ENCODE measurements at places on chromosomes 3 and 15. TPM values are rescaled to one million over a fixed set of nuclear protein-coding genes. Genes with fewer than 3 reads are reported as not detected.

DNA sequence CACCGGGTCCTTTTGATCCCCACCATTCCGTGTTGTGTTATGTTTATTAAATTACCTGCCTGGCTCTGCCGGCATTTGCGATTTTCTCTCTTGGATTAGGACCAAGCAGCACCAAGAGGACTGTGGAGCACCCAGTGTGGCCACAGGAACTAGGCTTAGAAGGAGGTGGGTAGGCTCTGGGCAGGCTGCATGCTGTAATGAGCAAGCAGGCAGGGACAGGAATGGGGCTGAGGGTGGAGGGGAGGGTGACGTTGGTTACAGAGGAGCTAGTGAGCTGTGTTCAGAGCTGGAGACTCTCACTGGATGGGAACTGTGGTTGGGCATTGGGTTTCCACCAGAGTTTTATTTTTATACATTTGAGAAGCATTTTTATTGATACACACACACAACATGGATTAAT, 7.9 kb upstream of the SCN5A start:
- DNase-seq: no peak

DCP1A gene
- total RNA-seq: 31.0 TPM

GRCh38 chr15:51200792-51201191, 106.1 kb upstream of the TNFAIP8L3 start:
- no peak for DNase-seq

DNA sequence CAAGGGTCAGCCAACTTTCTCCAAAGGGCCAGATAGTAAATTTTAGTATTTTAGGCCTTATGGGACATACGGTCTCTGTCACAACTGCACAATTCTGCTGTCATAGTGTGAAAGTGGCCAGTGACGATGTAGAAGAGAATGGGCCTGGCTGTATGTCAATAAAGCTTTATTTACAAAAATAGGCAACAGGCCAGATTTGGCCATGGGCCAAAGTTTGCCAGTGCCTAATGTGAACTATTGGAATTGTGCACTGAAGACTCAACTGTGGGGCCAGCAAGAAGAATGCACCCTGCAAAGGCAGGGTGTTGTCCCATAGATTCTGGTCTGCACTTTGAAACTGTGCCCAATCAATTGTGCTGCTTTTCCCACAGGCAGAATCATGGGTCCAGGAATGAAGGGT, 69.4 kb upstream of the PRR23E start:
- no peak for DNase-seq

GRCh38 chr3:133973249-133973980, 56.3 kb downstream of the SLCO2A1 start:
- no peak for DNase-seq

DNA sequence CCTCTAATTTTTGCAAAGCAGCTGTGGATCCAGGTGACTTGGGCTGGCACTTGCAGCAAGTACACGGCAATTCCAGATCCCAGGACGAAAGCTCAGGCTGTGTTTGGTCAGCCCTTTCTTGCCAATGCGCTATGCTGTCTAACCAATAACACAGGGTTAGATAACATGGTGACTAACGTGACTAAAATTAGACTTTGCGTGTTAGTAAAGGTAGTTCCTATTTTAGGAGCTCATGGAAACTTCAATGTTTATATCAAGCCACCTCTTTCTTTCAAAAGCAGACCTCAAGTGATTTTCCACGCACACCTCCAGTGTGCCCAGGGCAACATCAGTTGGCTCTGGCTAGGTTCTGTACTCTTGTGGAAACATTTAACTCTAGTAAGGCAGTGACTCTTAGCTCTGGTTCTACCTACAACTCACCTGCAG, 32.5 kb downstream of the CDCP1 start:
- DNase-seq: no peak

DNA sequence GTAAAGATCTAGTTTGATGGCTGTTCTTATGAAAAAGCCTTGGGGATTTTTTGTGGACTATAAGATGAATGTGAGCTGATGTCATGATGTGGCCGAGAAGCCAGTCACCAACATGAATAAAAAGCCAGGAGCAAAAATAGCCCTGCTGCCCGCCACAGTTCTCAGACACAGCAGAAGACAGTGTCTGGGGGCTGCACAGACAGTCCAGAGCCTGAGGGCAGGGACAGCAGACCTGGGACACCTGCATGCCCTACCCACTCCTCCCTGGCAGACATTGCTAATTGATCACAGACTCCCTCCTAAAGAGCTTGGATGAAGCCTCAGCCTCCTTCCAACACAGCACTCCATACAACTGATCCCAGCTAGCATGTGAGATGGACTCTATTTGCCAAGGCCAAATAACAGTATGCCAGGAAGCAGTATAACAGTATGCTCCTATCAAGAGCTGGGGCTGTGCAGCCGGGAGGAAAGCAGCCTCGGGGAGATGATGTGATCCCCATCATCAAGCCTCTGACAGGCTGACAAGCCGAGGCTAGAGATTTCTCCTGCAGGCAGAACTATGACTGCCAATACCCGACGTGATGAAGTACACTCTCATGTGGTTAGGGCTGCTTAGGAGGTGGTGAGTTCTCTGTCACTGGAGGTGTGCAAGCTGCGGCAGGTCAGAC, 105.4 kb upstream of the RPL32 start:
- DNase-seq: no peak

ACTL6A gene
- 84.5 TPM for total RNA-seq

DNA sequence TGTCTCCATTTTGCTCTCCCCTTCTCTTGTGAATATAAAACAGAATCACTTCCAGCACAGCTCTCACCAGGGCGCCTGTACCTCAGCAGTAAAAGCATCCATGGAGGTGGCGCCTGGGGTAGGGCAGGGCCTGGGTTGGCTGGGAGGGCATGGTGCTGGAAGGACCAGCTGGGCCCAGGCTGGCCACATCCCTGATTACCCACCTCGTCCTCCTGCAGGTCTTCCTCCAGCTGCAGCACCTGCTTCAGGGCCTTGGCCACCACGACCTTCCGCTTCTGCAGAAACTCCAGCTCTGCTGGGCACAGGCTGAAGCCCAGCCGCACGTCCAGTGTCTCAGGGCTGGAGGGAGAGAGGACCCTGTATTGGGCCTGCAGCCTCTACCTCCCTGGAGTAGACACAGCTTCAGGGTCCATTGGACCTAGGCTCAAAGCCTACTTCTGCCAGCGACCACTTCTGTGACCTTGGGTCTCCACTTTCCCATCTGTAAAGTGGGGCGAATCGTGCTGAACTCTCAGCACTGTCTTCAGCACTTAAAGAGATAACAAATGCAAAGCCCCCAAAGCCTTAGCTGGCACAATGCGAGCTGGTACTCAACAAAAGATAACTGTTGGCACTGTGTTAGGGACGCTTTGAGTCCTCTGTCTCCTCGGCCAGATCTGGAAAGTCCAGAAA, 23.8 kb downstream of the PLA2G4E start:
- no peak for DNase-seq

DNA sequence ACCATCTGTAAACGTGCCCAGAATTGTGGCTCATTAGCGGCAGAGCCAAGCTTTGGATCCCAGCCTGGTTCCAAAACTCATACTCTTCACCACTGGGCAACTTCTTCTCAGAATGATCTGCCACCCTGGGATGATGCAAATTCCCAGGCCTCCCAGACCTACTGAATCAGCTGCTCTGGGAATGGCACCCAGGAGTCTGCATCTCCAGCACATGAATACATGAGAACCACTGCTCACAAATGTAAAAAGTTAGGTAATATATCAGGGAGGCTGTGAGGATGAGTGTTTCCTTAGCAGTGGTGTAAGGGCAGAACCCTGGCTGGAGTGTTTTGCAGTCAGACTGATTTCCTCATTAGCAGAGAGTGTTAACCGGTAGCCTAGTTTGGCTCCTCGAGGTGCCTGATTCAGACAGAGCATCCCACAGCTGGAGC, 94.2 kb downstream of the LIPC start:
- DNase-seq: no peak

Measured in uterus (tissue), 4 donors.